Activated gamma-delta T cell treated with anti-CD3 and anti-CD28 coated beads, Interleukin-2, amount 50 U/mL, for 16 hours (primary cell): ENCODE measurements at places on chromosomes 5 and 9.

DNA sequence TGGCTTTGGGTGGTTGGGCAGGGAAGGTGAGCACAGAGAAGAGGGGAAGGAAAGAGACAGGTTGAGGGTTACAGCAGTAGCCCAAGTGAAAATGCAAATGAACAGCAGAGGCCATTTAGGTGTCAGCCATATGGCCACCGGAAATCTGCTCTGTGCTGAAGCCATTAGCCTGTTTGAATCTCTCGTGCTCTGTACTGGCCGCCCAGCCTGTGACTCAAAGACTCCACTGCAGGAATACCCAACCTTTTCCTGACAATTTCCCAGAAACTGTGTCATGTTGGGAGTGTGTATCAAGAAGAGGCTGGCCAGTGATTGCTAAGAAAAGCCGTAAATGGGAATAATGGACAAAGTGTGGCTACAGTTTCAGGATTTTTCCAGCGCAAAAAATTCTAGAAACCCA is 35.9 kb upstream of the RAI14 start:
- DNase-seq = no peak

DNA sequence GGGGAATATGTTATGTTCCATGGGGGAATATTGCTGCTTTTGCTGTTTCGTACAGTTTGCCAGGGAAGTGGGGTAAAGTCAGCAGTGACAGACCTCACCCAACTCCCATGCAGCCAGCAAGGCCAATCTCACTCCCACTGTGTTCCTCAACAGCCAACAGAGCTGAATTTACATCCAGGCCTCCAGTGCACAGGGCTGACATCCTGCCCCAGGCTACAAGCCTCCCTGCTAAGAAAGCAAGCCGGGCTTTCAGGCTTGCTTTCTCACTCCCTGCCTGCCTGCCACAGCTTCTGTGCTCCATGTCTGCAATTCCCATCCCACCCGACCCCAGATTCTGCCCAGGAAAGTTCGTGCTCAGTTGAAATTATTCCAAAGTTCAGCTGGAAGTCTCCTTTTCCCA is 25.5 kb upstream of the SNCAIP start:
- no peak for DNase-seq

DNA sequence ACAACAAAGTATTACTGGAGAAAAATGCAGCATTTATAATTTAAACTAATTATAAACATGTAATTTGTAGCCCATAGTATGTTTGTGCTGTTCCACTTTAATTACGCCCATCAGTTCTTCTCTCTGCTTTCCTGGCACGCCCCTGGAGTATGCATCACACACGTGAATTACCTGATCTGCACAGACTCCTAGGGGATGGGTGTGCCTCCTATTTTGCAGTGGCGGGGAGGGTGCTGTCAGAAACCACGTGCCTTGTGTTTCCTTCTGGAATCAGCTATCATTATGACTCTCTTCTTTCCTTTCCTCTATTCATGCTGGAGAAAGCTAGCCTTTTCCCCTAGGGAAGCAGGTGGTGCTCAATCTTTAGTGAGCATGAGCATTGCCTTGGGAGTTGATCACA is 43.3 kb downstream of the RPS23 start:
- no peak for DNase-seq

DNA sequence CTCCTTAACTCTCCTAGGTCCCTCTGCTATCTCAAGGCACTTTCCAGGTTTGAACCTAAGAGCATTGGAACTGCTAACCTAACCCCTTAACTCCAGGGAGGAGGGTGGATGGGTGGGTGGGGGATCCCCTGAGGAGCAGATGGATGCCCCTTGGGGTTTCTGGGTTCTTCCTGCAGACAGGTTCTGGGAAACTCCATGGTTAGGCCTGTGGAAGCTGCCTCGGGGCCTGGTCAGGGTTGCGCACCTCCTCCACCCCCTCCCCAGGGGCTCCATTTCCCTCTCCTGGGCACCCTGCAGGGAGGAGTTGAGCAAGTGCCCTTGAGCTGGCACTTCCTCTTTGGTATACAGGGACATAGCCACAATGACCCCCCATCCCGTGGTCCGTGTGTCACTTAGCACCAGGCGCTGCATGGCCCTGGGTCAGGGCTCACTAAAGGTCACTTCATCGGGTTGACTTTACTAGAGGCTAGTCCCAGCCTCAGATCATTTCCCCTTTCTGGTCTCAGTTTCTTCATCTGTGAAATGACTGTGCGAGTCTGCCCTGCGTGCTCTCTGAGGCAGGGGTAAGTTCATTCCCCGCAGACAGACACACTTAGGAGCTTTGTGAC is 16.0 kb downstream of the CXXC5 start:
- DNase-seq = no peak

GRCh38 chr5:135072387-135073281 is 38.6 kb upstream of the PITX1 start:
- no peak for DNase-seq

DNA sequence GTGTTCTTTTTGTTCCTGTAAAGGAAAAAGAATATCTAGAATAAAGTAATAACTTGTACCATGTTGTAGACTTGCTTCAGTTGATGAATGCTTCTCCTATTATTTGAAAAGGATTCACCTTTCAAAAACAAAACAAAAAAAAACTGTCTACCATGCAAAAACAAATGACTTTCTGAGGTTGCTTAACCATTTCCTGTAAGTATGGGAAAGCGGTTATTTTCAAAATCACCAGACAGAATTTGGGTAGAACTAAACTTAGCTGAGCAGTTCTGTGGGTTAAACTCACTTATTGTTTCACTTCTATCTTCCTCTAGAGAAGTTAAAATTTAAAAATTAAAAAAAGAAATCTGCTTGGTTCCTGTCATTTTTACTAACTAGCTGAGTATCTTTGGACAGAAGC is 25.2 kb downstream of the LNPEP start:
- no peak for DNase-seq

GRCh38 chr9:79353856-79354520 is 217.8 kb upstream of the TLE4 start:
- no peak for DNase-seq

- no peak for DNase-seq
Measured at GRCh38 chr5:10384483-10384882, 31.0 kb downstream of the MARCHF6 start.

- no peak for DNase-seq
Measured at GRCh38 chr9:124366476-124367220, 48.6 kb downstream of the PSMB7 start.

DNA sequence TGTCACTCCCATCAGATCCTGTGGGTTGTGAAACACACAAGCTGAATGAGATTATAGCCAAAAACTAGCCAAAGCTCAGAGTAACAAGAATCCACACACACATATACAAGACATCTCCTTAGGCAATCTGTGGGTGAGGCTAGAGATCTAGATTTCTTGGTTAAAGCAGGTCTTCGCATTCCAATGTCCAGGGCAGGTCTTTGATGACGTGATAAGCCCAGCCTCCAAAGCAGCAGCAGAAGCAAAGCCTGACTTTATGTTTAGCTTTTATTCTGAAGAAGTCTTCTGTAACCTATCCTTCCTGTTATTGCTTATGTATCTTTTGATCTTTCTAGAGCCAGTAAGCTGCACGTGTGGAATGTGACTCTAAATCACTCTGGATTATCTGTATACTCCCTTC is 199.1 kb upstream of the SLC30A5 start:
- DNase-seq = no peak
